ENCODE measurements at places on chromosomes 11 and 22.

GRCh38 chr11:45517171-45517770 is 148.2 kb downstream of the CHST1 start:
- DNase-seq, result no peak

GRCh38 chr11:57566005-57566904 is 1.2 kb downstream of the UBE2L6 start:
- DNase-seq, result peak; percentile 36

DNA sequence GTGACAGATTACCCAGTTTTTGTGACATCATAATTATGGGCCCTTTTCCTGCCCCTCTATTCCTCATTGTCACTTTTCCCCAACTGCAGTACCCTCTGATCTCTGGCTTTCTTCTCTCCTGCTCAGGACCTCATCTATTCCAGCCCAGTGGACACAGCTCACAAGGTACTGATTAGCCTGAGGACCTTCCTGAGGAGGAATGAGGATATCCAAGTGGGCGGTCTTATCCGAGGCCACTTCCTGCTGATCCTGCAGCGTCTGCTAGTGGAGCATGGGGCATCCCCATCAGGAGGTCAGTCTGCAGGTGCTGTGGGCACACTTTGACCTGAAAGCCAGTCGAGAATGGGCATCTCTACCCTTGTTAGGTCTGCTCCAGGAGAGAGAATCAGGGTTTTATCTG is 24.5 kb upstream of the CCDC134 start:
- no peak for DNase-seq

DNA sequence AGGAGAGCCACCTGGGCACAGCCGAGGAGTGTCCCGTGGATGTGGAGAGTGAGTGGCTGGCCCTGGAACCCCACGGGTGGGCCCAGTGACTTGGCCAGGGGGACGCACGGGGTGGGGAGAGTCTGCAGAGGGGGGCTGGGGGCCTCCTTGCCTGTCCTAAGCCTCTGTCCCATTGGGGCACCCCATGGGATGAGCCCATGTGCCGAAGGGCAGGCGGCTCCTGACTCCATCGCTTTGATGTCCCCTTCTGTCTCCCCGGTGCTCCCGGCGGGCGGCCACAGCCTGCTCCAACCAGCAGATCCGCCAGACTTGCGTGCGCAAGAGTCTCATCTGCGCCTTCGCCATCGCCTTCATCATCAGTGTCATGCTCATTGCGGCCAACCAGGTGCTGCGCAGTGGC is 9.4 kb downstream of the CABP7 start:
- DNase-seq, result no peak

DNA sequence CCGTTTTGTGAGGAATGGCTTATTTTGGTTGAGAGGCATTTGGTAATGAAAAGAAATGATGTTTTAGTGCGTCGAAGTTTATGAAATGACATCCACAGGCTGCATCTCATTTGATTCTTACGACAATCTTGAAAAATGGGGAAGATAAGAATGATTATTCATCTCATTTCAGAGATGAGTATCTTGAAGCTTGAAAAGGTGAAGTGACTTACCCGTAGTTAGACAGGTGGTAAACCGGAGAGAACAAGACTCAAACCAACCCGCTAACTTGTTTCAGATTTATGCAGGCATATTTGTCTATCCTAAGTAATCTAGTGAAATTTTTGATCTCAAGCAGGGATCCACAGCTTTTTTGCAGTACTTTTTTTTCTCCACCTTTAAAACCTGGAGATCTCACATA is 9.1 kb upstream of the SORL1-AS1 start:
- no peak for DNase-seq

GRCh38 chr22:50039669-50040443 is 18.2 kb downstream of the TTLL8 start:
- DNase-seq, result no peak

- no peak for DNase-seq
Measured at GRCh38 chr11:117997823-117998579, 11.8 kb downstream of the IL10RA start.

DNA sequence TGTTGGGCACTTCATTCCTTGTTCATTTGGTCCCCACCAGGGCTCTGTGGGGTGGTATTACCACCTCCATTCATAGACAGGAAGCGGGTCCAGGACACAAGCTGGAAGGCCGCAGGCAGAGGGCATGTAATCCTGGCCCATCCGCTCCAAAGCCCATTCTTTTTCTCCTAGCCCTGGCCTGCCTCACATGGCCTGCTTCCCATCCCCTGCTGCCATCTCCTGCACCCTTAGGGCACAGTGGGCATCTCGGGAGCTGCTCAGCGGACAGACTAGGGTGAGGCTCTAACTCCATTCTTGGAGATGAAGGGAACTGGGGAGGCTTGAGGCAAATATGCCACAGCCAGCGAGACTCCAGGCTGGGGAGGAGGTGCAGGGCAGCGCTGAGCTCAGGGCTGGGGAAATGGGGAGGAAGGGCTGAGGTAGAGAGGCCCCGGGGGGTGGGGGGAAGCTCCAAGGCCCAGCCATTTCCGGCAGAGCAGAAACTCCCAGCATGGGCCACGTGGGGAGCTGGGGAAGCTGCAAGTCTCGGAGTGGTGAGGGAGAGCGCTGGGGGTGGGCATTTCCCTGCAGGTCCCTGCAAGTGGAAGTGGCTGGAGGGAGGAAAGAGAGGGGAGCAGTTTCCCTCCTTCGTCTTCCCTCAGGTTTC is 14.3 kb upstream of the BCL9L start:
- DNase-seq, result no peak

DNA sequence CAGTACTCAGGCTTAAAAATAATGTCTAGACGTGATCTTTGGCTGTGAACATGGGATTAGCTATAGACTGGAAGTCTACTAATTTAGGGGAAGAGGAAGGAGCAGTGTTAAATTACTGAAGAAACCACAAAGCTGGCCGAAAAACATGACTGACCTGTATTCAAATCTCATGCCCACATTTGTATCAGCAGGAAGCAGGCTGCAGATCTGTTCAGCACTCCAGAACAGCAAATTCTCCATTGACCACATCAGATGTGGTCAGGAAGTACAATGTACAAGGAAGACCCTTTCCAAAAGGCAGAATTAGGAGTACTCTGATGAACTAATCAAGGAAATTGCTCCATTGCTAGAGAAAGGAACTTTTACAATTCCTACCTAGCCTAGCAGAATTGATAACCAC is 31.7 kb downstream of the DCDC1 start:
- no peak for DNase-seq

DNA sequence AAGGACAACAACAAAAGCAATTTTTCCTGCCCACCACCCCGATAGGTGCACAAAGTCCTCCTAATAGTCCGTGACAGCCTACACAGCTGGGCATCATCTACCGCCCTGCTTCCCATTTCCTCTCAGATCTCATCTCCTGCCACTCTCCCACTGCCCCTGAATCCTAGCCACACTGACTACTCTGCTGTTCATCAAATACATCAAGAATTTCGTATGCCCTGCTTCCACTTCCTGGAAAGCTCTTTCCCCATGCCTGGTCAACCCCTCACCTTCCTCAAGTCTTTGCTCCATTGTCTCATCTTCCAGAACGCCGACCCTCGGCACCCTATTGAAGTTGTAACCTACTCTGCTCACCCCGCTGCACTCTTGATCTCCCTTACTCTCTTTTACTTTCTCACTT is 320.1 kb downstream of the OPCML start:
- DNase-seq, result no peak

GRCh38 chr22:22598144-22598543 is 39.1 kb upstream of the PRAME start:
- DNase-seq, result no peak

- DNase-seq, result no peak
Measured at GRCh38 chr11:119377961-119378667, 3.4 kb downstream of the USP2 start.
